ENCODE measurements at places on chromosomes 13 and 19.

GRCh38 chr13:24742294-24742693, 21.7 kb upstream of the RNF17 start:
- DNase-seq = no peak

GRCh38 chr19:12478234-12478941, 6.2 kb downstream of the ZNF709 start:
- DNase-seq = peak; percentile 29

DNA sequence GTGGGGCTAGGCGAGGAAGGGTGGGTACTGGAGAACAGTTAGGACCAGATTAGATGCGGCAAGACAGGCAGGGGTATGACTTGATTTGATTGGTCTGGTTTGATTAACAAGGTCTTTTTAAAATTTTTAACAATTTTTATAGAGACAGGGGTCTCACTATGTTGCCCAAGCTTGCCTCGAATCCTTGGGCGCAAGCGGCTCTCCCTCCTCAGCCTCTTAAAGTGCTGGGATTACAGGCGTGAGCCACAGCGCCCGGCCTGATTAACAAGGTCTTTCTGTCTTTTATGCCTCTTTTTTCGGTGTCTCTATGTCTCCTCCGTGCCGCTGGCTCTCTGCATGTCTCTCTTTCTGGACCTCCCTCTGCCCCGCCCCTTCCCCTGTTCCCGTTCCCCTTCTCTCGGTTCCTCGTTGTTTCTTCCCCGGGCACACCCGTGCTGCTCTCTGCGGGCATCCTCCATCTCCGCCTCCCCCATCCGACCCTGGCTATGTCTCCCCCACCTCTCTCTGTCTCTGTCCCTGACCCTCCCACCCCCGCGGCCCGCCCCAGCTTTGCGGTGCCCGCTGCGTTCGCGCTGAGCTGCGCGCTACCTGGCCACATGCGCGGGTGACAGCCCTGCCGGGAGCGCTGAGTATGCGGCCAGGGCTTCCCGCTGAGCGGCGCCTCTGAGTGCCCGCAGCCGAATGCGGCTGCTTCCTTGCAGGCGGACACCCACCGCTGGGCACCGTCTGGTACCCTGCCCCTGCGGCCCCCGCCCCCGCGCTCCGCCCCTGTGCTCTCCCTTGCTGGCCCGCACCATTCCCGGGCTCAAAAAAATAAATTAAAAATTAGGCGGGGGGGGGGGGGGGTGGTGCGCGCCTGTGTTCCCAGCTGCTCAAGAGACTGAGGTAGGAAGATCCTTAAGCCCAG, 8.1 kb upstream of the SDHAF1 start:
- DNase-seq = no peak

DNA sequence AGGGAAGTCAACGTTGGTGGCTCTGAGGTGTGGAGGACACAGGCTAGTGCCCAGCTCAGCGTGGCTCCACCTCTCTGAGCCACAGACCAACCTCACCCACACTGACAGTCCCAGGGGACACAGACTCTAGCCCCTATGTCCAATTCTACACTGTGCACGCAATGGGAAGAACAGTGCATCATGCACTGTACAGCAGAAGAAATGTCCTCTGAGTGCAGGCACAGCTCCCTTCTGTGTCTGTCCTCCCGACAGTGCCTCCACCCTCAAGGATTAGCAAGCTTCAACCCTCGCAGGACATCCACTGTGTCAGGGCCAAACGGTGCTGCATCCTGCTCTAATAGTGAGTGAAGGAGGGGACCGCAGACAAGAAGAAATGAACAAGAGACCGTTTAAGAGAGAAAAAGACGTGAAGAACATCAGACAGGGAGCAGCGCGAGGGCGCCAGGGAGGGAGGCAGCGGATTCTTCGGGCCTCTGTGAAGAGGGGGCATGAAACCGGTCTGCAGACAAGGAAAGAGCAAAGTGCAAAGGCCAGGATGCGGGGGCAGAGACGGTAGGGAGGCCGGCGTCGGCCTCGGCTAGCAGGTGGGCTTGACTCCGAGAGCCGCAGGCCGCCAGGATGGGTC, 681 bp downstream of the ZNF837 start:
- DNase-seq = no peak

DNA sequence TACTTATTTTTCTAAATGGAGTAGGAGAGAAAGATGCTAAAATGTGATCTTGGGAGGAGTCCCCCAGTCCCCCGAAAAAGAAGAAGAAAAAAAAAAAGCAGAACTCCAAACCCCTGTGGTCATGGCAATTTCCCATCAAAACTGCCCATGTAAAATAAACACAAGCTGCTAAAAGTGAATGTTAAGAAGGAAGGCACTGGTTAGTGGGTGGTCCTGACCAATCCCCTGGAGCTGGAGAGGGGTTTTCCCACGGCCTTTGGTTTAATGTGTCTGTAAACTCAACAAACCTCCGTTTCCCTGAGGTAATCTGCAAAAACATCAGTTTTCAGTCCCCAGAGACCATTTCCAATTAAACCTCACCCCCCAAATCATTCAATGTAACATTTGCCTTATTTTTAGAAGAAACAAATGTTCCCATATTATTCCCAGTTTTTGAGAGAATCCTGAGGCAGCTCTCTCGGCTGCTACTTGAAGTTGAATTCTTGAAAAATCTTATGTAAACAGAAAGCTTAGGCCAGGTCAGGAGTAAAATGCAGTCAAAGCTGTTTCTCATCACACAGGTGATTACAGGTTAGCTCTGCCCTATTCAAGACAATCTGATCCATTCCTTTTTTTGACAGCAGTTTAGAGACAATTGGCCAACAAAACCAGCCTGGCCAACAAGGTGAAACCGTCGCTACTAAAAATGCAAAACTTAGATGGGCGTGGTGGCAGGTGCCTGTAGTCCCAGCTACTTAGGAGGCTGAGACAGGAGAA, 17.0 kb downstream of the RAB3D start:
- DNase-seq = no peak
